Foreskin fibroblast (primary cell): ENCODE measurements at places on chromosomes 2 and 18.

DNA sequence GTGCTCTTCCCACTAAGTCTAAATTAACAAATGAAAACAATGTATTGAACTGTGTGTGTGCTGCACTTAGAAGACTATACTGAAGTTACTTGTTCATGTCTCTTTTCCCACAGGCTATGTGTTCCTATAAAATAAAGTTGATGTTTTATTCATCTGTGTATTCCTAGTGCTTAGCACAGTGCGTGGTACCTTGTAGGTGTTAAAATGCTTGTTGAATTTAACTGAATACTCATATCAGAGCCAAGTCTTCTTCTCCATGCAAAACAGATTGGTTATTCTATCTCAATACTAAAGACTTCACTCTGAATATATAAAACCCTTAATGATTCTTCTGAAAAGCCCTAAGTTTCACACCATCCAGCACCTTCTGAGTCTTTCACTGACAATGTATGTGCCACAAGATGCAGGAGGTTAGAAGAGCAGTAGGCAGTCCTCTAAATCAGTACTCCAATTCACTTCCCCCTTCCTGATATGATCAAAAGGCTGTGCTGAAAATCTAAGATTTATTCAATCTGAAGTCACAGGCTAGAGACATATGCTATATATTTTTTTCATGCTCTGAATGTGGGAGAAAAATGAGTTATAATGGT is 231.7 kb upstream of the CCDC150 start:
- no peak for DNase-seq

GRCh38 chr2:202705446-202706020 is 70.8 kb downstream of the FAM117B start:
- DNase-seq = no peak

GRCh38 chr18:23377669-23378301 is 75.3 kb upstream of the RIOK3 start:
- DNase-seq = peak; percentile 75

GRCh38 chr2:135903650-135904049 is 27.4 kb upstream of the MCM6 start:
- DNase-seq = no peak

- DNase-seq = peak; percentile 12
Measured at GRCh38 chr2:199581935-199582360, 124.2 kb upstream of the SATB2 start.

GRCh38 chr2:237280939-237281338 is 133.0 kb downstream of the COL6A3 start:
- no peak for DNase-seq

- DNase-seq = no peak
Measured at GRCh38 chr2:115549611-115550130, 1107.2 kb downstream of the DPP10 start.

- DNase-seq = no peak
Measured at GRCh38 chr2:60739156-60739555, 16.9 kb upstream of the PAPOLG start.

DNA sequence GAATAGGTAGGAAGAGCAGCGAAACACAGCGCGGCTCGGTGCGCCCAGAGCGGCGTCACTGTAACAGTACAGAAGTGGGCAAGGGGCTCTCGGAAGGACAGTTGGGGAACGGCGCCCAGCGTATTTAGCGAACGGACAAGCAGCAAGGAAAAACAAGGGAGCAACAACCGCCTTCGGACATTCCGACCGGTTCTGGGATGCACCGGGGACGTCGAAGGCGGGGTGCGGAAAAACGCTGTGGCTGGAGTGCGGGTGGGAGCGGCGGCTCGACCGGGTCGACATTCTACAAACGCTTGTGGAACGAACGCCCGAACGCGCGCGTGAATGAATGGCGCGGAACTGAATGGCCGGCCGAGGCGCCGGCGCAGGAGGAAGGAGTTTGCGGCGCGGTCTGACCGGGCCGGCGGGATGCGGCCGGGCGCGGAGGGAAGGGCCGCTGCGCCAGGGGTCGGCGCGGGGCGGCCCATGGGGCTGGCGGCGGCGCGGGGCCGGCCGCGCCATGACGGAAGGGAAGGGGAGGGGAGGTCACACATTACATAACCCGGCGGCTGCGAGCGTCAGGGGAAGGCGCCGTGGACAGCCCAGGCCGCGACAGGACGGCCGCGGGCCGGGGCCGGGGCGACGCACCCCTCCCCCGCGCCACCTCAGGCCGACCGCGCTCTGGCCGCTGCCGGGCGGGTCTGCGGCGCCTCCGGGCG is 605 bp downstream of the REV1 start:
- peak; percentile 39 for DNase-seq

GRCh38 chr2:79849241-79849640 is 336.4 kb downstream of the CTNNA2 start:
- no peak for DNase-seq

GRCh38 chr2:68736086-68736485 is 1.5 kb downstream of the ARHGAP25 start:
- DNase-seq = no peak

DNA sequence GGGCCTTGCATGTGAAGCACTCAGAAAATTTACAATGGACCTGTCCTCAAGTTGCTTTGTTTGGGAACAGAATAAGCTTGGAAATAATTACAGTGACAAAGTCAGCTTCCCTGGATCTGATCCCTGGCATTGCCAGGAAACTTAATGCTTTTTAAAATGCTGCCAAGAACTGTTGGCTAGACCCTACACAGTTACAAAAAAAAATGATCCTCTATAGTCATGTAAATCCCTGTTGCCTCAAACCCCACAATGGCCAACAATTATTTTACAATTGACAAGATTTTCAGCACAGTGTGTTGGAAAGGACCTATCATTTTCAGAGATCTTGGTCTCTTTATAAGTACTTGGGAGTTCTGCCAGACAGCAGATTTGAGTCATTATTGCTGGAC is 470.4 kb upstream of the ACVR2A start:
- DNase-seq = no peak

DNA sequence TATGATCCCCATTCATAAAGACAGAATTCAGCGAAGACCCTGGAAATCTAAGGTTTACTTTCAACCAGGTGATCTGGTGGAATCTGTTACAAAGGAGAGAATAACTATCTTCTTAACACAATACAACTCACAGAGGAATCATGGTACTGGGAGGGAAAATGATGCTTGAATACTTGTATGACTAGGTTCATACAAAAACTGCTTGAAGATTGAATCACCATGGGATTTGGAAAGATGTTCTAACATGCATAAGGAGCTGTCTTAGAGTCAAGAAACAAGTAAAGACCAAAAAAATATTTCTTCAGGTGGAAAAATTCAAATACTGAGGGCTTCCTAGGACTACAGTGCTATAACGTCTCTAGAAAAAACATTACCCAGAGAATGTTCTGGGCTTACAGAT is 32.2 kb downstream of the COL5A2 start:
- peak; percentile 43 for DNase-seq

GRCh38 chr2:48332286-48332685 is 197.7 kb upstream of the STON1 start:
- DNase-seq = no peak

- DNase-seq = no peak
Measured at GRCh38 chr18:76495006-76495370, at the start of gene ZNF516. Gene ZNF516, minus strand, starts transcription at chr18:76495242. Its CDS starts 52,188 bp downstream, at chr18:76443054.

DNA sequence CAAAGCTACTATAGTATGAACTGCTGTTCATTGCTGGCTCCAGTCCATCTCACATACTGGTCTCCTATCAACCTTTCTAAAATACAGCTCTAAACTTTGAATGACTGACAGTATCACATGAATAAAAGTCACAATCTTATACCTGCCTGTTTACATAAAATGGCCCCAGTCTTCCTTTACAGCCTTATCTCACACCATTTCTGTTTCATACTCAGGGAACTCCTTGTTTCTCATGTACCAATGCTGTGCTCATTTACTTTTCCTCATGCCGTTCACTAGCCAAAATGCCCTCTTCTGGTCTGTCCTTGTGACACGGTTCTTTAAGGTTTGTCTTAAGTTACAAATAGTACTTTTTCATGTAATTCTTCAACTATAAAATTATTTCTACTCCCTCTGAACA is 6.2 kb downstream of the ATP5MC3 start:
- DNase-seq = no peak

DNA sequence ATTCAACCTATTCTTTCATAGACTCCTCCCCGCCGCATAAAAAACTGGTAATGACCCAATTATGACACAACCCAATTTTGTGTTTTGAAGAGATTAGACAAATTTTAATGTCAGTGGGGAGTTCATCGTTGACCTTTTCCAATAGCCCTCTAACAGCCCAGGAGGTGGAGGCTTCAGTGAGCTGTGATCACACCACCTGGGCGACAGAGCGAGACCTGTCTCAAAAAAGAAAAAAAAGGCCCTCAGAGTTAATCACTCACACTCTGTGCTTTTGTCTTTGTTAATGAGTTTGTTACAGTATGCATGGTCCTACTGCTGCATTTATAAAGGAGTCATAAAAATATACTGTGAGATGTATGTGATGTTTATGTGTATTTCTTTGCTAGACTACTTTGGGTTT is 510.6 kb downstream of the CPS1 start:
- no peak for DNase-seq

GRCh38 chr18:43034683-43035500 is 80.6 kb downstream of the RIT2 start:
- no peak for DNase-seq

- DNase-seq = no peak
Measured at GRCh38 chr2:241562269-241562891, 3.8 kb downstream of the BOK start.

DNA sequence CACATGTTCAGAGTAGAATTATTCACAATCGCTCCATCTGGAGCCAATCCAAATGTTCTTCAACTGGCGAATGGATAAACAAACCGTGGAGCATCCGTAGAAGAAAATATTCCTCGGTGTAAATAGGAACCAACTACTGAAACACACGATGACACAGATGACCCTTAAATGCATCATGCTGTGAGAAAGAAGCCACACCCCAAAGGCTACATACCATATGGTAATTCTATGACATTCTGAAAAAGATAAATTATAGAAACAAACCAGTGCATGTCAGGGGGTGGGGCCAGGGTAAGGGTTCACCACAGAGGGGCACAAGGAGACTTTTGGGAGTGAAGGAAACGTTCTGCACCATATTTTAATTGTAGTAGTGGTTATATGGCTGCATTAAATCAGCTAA is 312.2 kb upstream of the SMIM21 start:
- DNase-seq = peak; percentile 11

DNA sequence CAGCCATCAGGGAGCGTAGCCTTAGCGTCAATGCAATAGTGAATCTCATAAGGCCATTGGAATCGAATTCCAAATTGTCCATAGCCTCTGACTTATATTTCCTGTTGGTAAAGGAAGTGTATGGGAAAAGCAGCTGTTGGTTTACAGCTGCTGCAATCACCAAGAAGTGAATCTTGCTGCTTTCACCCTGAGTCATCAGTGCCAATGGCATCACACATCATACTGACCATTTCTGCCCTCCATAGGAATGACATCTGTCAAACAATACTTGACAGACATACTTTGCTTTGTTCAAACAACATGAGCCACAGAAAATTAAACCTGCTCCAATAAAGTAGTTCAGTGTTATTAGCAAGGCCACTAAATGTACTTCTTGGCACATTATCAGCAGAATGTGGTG is 111.2 kb upstream of the KLHL29 start:
- DNase-seq = peak; percentile 41

GRCh38 chr2:1548910-1549673 is 135.8 kb downstream of the TPO start:
- no peak for DNase-seq

- no peak for DNase-seq
Measured at GRCh38 chr18:37754141-37754540, 188.5 kb upstream of the CELF4 start.

DNA sequence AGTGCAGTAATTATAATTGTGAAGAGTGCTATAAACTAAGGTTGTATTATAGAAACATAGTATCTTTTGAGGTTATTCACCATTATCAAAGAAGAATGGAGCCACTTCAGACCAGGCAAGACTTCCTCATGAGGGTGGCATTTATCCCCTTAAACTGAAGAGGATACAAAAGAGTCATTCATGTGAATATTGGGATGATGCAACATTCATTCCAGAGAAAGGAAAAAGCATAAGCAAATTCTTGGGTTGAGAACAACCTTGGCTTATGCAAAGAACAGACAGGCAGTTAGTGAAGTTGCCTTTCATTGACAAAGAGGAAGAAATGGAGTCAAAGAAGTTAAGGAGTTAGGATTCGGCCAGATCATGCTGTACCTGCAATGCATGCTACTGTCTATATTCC is 682.5 kb downstream of the MBD2 start:
- DNase-seq = no peak

GRCh38 chr18:6412933-6413472 is 1.7 kb downstream of the L3MBTL4 start:
- no peak for DNase-seq

- no peak for DNase-seq
Measured at GRCh38 chr2:128444121-128444771, 125.6 kb upstream of the HS6ST1 start.

DNA sequence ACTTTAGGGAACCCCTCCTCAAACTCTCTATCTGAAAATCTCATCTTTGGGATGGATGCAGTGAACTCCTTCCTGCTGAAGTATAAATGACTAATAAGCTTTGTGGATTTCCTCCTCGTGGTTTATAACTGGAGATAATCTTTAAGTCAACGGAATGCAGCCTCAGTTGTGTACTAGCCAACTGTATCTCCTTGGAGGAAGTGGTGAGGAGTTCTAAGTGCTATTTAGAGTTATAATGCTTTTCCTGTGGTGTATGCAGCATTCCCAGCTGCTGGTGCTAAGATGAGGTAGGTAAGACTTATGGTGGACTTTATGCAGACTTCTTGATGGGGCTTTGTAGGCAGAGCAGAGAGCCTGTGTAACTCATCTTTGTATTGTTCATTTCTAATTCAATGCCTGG is 90.9 kb downstream of the LYPD6B start:
- DNase-seq = no peak

DNA sequence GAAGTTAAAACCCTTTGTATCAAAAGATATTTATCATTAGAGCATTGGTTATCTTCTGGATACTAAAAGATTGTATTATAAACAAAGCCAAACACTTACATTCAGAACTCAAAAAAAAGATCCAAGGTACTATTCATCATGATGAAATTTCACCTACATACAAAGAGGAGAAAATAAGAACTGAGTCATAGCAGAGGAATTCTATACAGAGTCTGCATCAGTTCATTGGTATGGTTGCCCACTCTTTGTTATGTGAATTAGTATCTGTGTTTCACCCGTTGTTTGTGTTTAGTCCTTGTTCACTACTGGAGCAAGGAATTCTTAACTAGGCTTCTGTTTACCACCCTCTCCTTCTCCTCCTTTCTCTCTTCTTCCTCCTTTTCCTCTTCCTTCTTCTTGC is 157.9 kb downstream of the LNPK start:
- DNase-seq = peak; percentile 62

DNA sequence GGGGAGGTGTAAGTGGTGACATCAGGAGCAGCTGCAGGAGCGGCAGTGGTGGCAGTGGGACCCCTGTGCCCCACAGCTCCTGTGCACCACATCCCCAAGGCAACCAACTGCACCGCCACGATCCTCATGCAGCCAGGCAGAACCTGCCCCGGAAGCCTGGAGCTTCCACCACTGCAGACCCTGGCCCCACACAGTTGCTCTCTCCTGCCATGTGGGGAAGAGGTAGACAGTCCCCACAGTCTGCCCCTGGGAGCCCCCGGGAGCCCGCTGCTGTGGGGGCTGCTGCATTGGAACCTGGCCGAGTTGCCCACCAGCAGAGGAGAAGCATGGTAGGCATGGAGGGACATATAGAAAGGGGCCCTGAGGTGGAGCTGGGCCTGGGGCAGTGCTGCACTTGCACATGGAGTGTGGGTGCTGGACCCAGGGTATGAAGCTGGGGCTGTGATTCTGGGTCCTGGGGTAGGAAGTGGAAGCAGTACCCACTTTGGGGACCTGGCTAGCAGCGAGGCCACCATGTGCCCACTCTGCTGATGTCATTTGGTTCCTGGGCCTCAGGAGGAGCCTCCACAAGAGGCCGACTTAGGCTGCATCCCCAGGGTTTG is 623.3 kb upstream of the LRRTM4 start:
- DNase-seq = no peak
